ENCODE measurements at places on chromosomes 5 and 9.

- DNase-seq: no peak
Observed at GRCh38 chr5:159929176-159929575, 12.9 kb downstream of the ADRA1B start.

DNA sequence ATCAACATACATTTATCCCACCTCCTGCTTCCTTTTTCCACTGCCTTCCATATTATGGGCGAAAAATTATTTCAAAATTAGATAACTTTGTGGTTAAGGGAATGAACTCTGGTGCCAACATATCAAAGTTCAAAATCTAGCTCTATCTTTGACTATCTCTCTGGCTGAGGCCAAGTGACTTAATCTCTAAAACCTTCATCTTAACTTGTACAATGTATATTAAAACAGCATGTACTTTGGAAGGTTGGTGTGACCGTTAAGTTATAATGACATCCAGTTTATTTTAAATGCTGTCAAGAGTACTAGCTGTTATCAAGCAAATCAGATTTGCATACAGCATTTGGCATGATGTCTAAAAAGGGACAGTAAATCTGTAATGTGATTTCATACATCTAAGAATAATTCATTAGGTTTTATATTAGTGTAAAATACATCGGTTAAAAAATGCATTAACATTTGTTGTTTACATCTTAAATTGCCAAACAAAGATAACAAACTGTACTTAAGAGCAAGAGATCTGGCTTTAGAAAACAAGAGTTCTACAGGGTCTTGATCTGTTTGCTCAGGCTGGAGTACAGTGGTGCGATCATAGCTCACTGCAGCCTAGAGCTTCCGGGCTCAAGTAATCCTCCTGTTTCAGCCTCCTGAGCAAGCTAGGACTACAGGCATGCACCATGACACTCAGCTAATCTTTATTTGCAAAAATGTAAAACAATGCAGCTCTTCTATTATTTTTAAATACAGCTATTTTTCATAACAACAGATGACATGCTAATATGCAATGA is 102.8 kb downstream of the CDH18 start:
- DNase-seq: no peak

DNA sequence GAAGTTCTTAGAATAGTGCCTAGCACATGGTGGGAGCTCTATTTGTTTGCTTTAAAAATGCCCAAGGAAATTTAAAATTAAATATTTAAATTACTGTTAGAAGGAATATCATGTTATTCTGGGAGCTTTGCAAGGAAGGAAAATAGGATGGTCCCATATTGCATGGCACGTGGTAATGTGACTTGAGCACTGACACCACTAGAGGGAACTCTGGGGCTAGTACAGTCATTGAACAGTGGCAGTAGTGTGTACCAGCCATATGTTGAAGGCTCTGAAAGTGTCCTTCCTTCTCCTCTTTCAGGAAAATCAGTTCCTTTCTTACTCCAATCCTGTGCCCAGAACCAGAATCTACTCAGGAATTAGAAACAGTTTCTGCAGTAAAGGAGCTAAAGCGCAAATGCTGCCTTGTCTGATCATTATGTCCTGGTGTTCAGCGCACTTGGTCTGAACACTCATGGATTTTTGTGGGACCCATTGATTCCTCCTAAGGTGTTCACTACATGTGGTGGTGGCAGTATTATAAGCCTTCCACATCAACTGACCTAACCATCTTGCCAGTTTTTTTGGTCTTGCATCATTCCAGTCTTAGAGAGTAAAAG is 54.1 kb downstream of the GDA start:
- DNase-seq: peak; percentile 10

DNA sequence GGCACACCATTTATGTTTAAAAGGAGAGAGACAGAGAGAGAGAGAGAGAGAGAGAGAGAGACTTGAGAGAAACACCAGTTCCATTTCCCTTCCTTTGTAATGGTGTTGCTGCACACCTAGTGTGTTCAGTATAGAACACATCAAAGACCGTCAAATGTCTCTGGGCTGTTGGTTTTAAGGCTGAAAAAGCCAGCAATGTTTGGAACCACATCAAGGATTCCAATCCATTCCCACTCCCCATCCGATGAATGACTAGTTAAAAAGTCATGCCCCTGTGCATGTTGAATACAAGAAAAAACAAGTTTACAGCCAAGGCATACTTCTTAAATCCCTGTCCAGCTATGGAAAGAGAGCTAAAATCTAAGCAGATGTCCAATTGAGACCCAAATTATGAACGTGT is 83.0 kb upstream of the IFNE start:
- DNase-seq: peak; percentile 54

GRCh38 chr5:137856916-137857862 is 10.5 kb upstream of the MYOT start:
- DNase-seq: no peak

DNA sequence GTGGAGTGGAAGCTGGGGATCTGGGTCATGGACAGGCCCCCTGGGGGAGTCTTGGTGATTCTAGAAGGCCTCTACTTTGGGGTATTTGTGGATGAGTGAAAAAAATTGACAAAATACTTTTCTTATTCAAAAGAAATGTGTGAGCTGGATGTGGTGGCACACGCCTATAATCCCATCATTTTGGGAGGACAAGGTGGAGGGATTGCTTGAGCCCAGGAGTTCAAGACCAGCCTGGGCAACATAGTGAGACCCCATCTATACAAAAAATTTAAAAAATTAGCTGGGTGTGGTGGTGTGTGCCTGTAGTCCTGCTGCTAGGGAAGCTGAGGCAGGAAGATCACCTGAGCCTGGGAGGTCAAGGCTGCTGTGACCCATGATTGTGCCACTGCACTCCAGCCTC is 6.6 kb upstream of the NCS1 start:
- no peak for DNase-seq

GRCh38 chr5:144335561-144335960 is 164.9 kb downstream of the KCTD16 start:
- no peak for DNase-seq

DNA sequence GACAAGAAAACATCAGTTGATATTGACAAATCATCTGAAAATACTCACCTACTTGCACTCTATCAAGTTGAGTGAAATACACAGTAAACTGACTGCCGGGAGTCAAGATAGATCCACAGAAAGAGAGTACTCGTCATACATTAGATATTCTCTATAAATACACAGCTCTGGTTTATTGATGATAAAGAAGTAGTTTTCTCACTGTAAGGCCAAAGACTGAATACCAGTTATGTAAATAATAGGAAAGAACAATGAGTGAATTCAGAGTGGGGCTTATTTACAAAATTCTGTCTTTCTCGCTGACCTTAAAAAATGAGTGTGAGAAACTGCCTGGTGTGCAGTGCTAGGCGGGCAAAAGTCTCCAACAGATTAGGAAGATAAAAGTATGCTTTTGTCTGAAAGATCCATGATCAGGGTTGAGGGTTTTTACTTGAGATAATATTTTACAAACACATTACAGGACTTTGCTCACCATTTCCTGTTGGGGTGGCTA is 341.0 kb downstream of the KCTD16 start:
- no peak for DNase-seq

- no peak for DNase-seq
Observed at GRCh38 chr5:77987988-77988387, 211.8 kb upstream of the TBCA start.

DNA sequence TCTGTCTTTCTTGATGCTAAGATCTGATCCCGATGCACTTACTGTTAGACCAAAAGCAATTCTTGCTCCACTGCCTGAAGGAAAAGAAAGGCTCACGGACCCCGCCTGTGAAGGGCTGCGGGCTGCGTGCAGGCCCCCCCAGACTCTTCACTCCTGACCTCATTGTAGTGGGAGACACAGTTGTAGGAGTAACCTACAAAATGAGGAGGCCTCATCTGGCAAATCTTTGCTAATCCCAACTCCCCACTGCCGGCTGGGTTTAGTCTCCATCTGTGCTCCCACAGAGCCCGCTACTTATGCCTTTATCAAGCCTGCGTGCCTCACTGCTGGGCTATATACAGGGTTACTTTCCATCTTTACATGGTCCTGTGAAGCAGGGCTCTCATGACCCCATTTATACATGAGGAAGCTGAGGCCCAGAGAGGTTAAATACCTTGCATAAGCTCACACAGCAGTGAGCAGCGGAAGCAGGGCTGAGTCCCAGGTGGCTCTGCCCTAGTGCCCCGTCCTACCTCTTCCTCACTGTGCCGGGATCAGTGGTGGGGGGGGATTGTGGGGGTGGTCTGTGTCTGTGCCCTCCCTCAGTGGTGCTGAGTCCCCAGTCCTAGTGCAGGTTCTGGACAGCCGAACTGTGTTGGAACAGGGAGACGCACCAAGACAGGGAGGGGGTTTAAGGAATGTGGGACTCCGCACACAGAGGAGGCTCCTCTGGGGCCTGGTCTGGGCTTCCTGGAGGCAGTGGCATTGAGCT is 43.9 kb upstream of the RNF130 start:
- no peak for DNase-seq

GRCh38 chr5:35640623-35641022 is 23.0 kb downstream of the SPEF2 start:
- DNase-seq: no peak

- DNase-seq: no peak
Observed at GRCh38 chr5:124481419-124481818, 265.0 kb downstream of the ZNF608 start.

- no peak for DNase-seq
Observed at GRCh38 chr5:153711755-153712154, 221.3 kb downstream of the GRIA1 start.

GRCh38 chr9:26863074-26863473 is 29.5 kb downstream of the CAAP1 start:
- DNase-seq: no peak

DNA sequence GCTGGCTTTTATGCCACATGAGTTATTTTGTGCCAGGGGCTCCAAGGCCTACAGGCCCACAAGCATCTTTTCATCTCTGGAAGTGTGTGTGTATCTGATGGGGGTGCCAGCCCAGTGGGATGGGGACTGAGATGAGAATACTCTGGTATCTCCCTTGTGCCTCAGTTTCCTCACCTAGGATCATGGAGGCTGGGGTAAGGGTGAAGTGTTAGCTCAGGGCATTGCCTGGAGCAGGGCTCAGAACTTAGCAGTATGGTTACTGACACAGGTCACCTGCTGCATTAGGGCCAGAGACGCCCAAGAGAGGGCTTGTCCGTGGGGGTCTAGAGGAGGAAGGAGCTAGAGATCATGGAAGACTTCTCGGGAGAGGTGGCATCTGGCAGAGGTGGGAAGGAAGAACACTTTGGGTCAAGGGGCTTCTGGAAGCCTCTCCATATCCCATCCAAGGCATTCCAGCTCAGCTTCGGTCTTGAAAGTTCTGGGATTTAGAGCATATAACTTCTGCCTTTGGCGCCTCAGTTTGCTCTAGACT is 742 bp upstream of the WNK2 start:
- no peak for DNase-seq

- no peak for DNase-seq
Observed at GRCh38 chr5:6941631-6942030, 228.4 kb downstream of the TENT4A start.

GRCh38 chr5:72194846-72195245 is 87.6 kb downstream of the MAP1B start:
- no peak for DNase-seq

GRCh38 chr5:146048994-146049703 is 56.2 kb downstream of the PLAC8L1 start:
- DNase-seq: peak; percentile 73

DNA sequence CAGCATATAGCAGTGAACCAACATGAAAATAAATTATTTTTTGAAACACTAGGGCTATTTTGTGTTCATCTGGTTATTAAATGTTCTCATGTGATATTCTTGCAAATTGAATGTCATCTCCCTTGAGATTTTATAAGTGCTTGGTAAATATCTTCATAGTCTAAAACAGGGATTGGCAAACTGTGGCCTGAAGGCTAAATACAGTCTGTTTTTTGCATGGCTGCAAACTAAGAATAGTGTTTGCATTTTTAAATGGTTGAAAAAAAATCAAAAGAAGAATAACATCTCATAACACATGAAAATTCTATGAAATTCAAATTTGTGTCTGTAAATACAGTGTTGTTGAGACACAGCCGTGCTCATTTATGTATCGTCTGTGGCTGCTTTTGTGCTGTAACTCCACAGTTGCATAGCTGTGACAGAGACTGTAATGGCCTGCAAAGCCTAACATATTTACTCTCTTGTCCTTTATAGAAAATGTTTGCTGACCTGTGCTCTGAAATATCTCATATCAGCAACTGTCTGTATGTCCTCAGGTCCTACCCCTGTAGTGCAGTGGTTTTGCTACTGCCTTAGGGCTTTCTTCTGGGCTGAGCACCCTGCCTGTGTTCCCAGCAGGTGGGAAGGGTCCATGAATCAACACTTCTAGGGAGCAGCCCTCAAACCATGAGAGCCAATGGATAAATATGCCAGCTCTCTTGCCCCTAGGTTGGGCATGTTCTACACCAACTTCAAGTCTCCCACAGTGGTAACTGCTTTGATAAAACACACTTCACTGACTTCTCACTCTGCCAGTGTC is 41.7 kb upstream of the ARRDC3 start:
- DNase-seq: no peak

DNA sequence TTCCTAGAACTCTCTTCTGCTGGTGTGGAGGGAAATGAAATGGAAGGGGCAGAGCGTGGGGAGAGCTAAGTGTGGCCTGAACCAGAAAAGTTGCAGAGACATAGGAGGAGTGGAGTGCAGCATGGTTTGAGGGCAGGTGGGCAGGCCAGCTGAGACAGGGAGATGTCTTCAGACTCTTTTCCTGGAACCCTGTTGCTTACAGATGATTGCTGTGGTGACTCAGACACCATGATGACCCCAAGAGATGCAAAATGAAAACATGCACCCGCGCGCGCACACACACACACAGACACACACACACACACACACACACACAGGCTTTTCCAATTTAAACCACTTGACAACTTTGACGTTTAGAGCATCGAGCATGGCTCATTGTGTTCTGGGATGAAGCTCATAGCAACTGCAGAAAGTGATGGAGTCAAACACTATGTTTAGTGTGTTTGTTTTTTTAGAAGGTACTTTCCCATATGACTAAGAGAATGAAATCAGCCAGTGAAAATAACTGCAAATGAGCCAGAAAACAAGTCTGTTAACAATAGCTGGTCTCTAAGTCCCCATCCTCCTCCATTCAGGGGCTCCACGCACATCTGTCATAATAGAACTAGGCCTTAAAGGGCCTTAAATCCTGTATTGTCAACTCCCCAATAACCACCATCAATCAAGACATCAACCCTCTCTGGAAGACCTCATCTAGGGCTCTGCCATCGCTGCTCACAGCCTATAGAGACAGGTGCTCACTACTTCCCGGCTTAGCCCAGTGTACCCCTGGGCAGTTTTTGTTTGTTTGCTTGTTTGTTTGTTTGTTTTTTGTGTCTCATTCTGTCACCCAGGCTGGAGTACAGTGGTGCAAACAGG is 9.6 kb downstream of the TMOD1 start:
- DNase-seq: no peak

GRCh38 chr9:18676525-18676924 is 202.6 kb downstream of the ADAMTSL1 start:
- no peak for DNase-seq

DNA sequence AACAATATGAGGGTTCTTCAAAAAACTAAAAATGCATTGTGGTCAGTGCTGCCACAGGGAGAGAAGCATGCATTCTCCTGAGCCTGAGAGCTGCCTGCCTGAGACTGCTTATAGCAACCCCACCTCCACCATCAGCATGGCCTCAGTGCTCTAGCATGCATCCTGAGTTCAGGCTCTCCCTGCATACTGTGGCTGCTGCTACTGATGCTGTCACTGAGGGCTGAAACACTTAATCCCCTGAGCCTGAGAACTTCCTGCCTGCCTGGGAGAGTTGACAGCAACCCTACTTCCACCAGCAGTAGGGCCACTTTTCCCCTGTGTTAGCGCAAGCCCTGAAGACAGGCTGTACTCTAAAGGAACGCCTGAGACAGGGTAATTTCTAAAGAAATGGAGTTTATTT is 206.0 kb downstream of the FBXO4 start:
- no peak for DNase-seq

Measured in fibroblast of skin of right biceps (primary cell).